ENCODE measurements at places on chromosomes 3 and 15. TPM values are rescaled to one million over a fixed set of nuclear protein-coding genes. Genes with fewer than 3 reads are reported as not detected.

C3orf49 gene
- not detected for total RNA-seq

OSTN gene
- total RNA-seq = 0.59 TPM

SUSD5 gene
- 3.6 TPM for total RNA-seq

PLCL2 gene
- total RNA-seq = 57.5 TPM

CHRNA5 gene
- 0.99 TPM for total RNA-seq

SQOR gene
- total RNA-seq = 13.3 TPM

CHST14 gene
- 5.4 TPM for total RNA-seq

MKRN3 gene
- total RNA-seq = 7.4 TPM
